Heart left ventricle (tissue), 16 donors: ENCODE measurements at places on chromosomes 11 and 22. TPM values are rescaled to one million over a fixed set of nuclear protein-coding genes. Genes with fewer than 3 reads are reported as not detected.

The MS4A3 gene
- polyA plus RNA-seq = 0.11 TPM

The MGAT3 gene
- polyA plus RNA-seq = 2.6 TPM

The MN1 gene
- polyA plus RNA-seq = 1.7 TPM

The RNF214 gene
- 12.9 TPM for polyA plus RNA-seq

The EIF3L gene
- 284 TPM for polyA plus RNA-seq

The TRIM44 gene
- polyA plus RNA-seq = 26.7 TPM

The PLEKHA7 gene
- 13.1 TPM for polyA plus RNA-seq

The EMID1 gene
- 0.43 TPM for polyA plus RNA-seq

The OR5I1 gene
- polyA plus RNA-seq = not detected

The BLID gene
- polyA plus RNA-seq = not detected

The CD82 gene
- 25.2 TPM for polyA plus RNA-seq

The MMP11 gene
- polyA plus RNA-seq = 6.2 TPM

The FGF3 gene
- polyA plus RNA-seq = not detected

The MRGPRX3 gene
- not detected for polyA plus RNA-seq

The PLAAT4 gene
- polyA plus RNA-seq = 6.8 TPM

The CRYBA4 gene
- not detected for polyA plus RNA-seq

The SAA4 gene
- polyA plus RNA-seq = not detected
